Left cardiac atrium (tissue), 4 donors: ENCODE measurements at places on chromosomes 13 and 19. TPM values are rescaled to one million over a fixed set of nuclear protein-coding genes. Genes with fewer than 3 reads are reported as not detected.

Gene FUT3
- not detected for total RNA-seq

Gene STAP2
- 4.8 TPM for total RNA-seq

Gene RINL
- total RNA-seq = 7.6 TPM

Gene LILRB3
- 10.5 TPM for total RNA-seq

Gene TOMM40
- total RNA-seq = 63.1 TPM
